Adrenal gland (tissue), 19 donors: ENCODE measurements at places on chromosomes 3 and 15. TPM values are rescaled to one million over a fixed set of nuclear protein-coding genes. Genes with fewer than 3 reads are reported as not detected.

DNA sequence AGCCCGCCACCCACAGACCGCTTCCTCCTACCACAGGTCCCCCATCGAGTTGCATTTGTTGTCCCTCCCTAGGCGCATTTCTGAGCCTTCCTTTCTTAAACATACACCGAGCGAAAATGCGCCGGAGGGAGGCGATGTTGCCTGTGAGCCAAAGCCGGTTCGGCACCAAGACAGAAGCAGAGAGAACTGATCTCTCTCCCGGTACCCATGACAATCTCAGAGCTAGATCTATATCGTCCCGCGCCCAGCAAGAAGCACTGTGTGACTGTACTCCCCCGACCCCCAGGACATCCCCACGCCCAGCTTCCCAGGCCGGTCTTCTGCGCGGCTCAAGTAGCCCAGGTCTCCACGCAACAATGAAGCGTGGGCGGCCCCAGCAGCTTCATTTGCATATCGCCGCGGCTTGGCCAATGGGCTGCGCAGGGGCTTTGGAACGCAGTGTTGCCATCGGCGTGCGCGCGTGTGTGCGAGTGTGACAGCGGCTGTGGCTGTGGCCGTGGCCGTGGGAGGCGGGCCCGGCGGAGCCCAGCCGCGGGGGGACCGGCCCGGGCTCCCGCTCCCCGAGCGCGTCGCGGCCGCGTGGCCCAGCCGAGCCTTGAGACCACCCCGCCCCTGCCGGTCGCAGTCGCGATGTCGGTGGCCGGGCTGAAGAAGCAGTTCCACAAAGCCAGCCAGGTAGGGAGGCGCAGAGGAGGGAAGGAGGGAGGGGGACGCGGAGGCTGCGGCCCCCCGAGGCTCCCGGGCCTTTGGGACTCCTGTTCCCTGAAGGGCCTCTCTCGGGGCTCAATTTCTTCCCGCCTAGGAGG is at the start of gene SH3GL3:
Gene SH3GL3, plus strand, starts transcription at position 438 of the 806 bp plus-strand sequence. Its CDS starts 193 bp downstream, at position 631.
- H3K4me1 ChIP-seq, result peaks cover 8% of the 10 kb centered on the region
- no peak within 1 kb of the TSS for H3K27ac ChIP-seq
- peak; percentile 76 for DNase-seq
- H3K4me3 ChIP-seq, result no peak within 1 kb of the TSS
- no peaks in the 10 kb centered on the region for H3K36me3 ChIP-seq
- H3K27me3 ChIP-seq, result peaks cover 11% of the 10 kb centered on the region

- H3K27me3 ChIP-seq, result no peaks in the 10 kb centered on the region
- H3K36me3 ChIP-seq, result no peaks in the 10 kb centered on the region
- no peaks in the 10 kb centered on the region for H3K4me1 ChIP-seq
- H3K4me3 ChIP-seq, result no peak overlapping the region
Measured at GRCh38 chr3:112375117-112375516, 42.2 kb downstream of the CD200 start.

The TMEM42 gene
- total RNA-seq, result 41.7 TPM

- DNase-seq, result no peak
- H3K4me1 ChIP-seq, result peaks cover 17% of the 10 kb centered on the region
- H3K4me3 ChIP-seq, result no peak overlapping the region
- H3K27me3 ChIP-seq, result no peaks in the 10 kb centered on the region
- peak overlapping the region; percentile 62 for H3K27ac ChIP-seq
Measured at GRCh38 chr15:80179025-80179759, 26.4 kb downstream of the FAH start.

The TMEM108 gene
- 17.1 TPM for total RNA-seq

- no peak for DNase-seq
- H3K36me3 ChIP-seq, result no peaks in the 10 kb centered on the region
- no peaks in the 10 kb centered on the region for H3K27me3 ChIP-seq
- no peak overlapping the region for H3K4me3 ChIP-seq
- no peaks in the 10 kb centered on the region for H3K4me1 ChIP-seq
- no peak overlapping the region for H3K27ac ChIP-seq
Measured at GRCh38 chr3:196016485-196016884, 65.4 kb downstream of the TFRC start.

GRCh38 chr3:119042162-119042561 is 7.5 kb upstream of the IGSF11 start:
- no peaks in the 10 kb centered on the region for H3K36me3 ChIP-seq
- no peaks in the 10 kb centered on the region for H3K4me1 ChIP-seq
- no peak overlapping the region for H3K27ac ChIP-seq
- H3K4me3 ChIP-seq, result no peak overlapping the region
- no peaks in the 10 kb centered on the region for H3K27me3 ChIP-seq

- H3K27ac ChIP-seq, result no peak within 1 kb of the TSS
- no peak for DNase-seq
- H3K4me3 ChIP-seq, result no peak within 1 kb of the TSS
- no peaks in the 10 kb centered on the region for H3K36me3 ChIP-seq
- no peaks in the 10 kb centered on the region for H3K27me3 ChIP-seq
Measured at GRCh38 chr3:42875325-42876151, at the start of gene CYP8B1. Gene CYP8B1 (minus strand): TSS chr3:42875879. CDS start chr3:42875816, 63 bp downstream.

DNA sequence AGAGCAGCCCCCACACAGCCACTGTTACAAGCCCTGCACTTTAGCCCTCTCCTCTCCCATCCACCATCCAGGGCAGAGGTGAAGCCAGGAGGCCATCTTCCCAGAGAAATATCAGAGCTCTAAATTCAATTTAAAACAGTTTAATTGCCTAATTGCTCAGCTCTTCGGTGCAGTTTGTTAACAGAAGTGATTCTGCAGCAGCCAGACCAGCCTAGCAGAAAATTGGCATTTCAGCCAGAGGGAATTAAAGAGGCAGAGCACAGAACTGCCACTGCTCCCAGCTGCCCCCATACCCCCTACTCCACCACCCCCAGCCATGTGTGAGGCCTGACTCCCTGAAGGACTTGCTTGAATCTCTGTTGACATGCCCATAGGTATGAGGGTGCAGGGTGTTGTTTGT is 38.5 kb downstream of the TPRA1 start:
- H3K27me3 ChIP-seq, result no peaks in the 10 kb centered on the region
- H3K4me1 ChIP-seq, result peaks cover 4% of the 10 kb centered on the region
- H3K36me3 ChIP-seq, result no peaks in the 10 kb centered on the region
- no peak overlapping the region for H3K27ac ChIP-seq

GRCh38 chr3:175392653-175393052 is 533.5 kb downstream of the NAALADL2 start:
- no peaks in the 10 kb centered on the region for H3K4me1 ChIP-seq
- no peak for DNase-seq
- H3K4me3 ChIP-seq, result no peak overlapping the region
- H3K36me3 ChIP-seq, result no peaks in the 10 kb centered on the region
- H3K27me3 ChIP-seq, result no peaks in the 10 kb centered on the region
- no peak overlapping the region for H3K27ac ChIP-seq
